T follicular helper cell (primary cell): ENCODE measurements at places on chromosomes 7 and 10.

- DNase-seq = no peak
These were observed 34.8 kb downstream of the TRDMT1 start for GRCh38 chr10:17166699-17167098.

- DNase-seq = no peak
These were observed 2.8 kb downstream of the GPR15LG start for GRCh38 chr10:84176351-84176750.

- no peak for DNase-seq
These were observed 37.7 kb downstream of the INSYN2A start for GRCh38 chr10:127158662-127159061.

- no peak for DNase-seq
These were observed 84.3 kb upstream of the CACNA2D1 start for GRCh38 chr7:82527851-82528250.

DNA sequence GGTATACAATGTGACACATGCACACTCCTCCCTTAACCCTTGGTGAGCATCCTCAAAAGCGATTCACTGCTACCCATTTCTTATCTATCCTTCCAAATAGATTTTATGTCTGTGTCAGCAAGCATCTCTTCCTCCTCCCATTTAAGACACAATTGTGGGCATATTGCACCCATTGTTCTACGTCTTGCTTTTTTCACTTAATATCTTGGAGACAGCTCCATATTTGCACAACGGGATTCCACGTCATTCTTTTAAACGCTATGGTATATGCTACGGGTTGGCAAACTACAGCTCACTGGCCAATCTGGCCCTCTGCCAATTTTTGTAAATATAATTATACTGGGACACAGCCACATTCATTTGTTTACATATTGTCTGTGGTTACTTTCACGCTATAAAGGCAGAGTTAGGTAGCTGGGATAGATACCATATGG is 88.6 kb downstream of the RNF216 start:
- no peak for DNase-seq

GRCh38 chr7:9945131-9945530 is 1028.5 kb upstream of the PHF14 start:
- DNase-seq = no peak

- DNase-seq = no peak
These were observed 1.8 kb downstream of the CCDC186 start for GRCh38 chr10:114172216-114172615.

- DNase-seq = no peak
These were observed 34.0 kb upstream of the CD36 start for GRCh38 chr7:80604436-80604835.

- DNase-seq = no peak
These were observed 3.4 kb upstream of the CEP41 start for GRCh38 chr7:130444234-130444633.

DNA sequence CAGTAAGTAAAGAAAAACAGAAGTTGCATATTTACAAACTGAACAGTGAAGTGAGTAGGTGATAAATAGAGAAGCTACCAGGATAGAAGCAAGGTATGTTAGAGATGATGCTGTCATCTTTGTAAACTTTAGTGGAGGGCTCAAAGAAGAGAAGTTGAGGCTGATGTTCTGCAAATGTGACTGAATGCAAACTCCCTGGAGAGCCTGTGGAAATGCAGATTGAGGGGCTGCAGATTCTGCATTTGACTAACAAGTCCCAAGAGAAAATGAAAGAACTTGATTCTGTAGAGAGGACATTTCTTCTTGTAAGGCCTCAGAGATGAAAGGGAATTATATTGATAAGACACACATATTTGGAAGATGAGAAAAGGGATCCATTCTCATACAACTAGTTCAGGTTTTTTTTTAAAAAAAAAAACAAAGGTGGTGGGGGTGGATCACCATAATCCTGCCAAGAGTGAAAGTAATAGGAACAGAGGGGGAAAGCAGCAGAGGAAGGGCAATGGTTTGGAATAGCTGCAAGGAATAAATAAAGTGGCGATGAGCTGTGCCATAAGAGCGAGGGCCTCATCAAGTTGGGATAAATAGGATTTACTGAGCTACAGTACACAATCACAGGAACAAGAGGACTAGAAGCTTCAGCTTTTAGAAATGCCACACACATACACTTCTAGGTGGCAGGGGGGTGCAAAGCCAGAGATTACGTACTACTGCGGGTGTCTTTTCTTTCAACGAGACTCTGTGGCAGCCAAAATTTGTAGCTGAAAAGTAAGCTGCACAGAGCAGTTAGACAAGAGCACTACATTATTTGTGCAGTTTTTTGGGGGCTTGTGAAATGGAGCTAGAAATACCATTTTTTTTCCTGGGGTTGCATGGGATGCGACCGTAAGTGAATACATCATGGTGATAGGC is 778.5 kb downstream of the NRG3 start:
- DNase-seq = no peak

- no peak for DNase-seq
These were observed 67.6 kb downstream of the DOCK1 start for GRCh38 chr10:126972635-126973414.

DNA sequence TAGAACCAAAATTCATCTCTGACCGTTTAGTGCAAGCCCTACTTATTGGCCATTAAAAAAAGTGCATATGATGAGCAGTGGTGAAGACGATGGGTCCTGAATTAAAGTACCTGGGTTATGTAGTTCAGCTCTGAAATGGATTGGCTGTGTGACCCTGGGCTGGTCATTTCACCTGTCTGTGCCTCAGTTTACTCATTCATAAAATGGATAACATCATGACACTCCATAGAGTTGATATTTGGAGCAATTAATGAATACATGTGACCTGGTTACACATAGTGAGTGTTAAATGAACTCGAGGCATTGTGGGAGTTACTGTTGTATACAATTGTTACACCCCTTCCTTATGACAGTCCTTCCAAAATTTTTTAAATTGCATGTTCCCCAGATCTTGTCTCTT is 9.1 kb downstream of the MAP3K8 start:
- DNase-seq = no peak

GRCh38 chr7:105084581-105084980 is 70.6 kb downstream of the KMT2E start:
- no peak for DNase-seq

- DNase-seq = no peak
These were observed 91.5 kb upstream of the LRRC4 start for GRCh38 chr7:128122576-128123290.

GRCh38 chr7:26865094-26865388 is 651 bp upstream of the SKAP2 start:
- DNase-seq = no peak

GRCh38 chr7:88617185-88617584 is 142.3 kb upstream of the ZNF804B start:
- DNase-seq = no peak

DNA sequence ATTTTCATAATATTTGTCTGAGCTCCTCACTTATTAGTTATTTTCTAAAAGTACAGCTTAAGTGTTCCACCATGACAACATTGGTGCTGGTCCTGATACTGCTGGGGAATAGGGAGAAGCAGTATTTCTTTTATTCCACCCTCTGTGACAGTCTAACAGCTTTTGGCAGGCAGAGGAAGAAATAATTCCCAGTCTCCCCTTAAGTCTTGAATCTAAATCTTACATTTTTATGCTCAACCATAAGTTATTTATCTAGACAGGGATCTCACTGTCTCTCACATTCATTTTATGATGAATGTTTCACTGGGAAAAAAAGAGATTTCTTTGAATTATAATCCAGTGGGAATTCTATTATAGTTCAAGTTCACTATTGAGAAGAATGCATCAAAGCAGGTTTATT is 71.5 kb downstream of the MAGI2 start:
- no peak for DNase-seq

- DNase-seq = no peak
These were observed 15.8 kb downstream of the RPP30 start for GRCh38 chr10:90887555-90887954.

DNA sequence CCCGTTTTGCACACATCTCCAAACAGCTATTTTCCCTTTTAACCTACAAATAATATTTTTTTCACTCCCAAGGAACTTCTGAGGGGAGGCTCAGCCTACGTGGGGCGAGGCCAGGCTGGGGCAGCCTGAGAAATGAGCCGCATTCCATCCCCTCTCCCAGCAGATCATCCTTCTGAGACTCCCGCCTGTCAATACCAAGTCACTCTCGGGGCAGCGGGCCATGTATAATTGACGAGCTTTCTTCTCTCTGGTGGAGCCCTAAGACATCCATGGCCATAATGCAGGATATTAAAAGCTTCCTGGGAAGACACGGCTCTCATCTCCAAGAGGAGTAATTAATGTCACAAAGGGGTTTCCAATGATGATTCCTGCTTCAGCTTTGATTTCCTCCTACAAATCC is 37.8 kb upstream of the CHST15 start:
- DNase-seq = no peak

DNA sequence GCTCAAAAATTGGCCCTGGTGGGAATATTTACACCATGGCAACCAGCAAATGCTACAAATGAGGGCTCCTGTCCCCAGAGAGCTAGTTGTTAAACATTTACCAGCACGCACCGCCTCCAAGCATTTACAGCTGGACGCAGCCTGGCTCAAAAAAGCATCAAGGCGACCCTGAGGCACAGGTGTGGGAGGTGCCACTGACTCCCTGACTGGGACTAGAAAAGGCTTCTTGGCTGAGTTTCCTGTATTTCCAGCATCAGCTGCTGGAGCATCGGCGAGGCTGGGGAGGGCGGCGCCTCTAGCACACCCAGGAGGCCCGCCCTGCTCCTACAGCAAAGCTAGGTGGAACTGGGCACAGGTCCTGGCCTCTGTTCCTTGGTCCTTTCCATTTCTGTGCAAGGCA is 43.5 kb upstream of the ZRANB1 start:
- DNase-seq = no peak

DNA sequence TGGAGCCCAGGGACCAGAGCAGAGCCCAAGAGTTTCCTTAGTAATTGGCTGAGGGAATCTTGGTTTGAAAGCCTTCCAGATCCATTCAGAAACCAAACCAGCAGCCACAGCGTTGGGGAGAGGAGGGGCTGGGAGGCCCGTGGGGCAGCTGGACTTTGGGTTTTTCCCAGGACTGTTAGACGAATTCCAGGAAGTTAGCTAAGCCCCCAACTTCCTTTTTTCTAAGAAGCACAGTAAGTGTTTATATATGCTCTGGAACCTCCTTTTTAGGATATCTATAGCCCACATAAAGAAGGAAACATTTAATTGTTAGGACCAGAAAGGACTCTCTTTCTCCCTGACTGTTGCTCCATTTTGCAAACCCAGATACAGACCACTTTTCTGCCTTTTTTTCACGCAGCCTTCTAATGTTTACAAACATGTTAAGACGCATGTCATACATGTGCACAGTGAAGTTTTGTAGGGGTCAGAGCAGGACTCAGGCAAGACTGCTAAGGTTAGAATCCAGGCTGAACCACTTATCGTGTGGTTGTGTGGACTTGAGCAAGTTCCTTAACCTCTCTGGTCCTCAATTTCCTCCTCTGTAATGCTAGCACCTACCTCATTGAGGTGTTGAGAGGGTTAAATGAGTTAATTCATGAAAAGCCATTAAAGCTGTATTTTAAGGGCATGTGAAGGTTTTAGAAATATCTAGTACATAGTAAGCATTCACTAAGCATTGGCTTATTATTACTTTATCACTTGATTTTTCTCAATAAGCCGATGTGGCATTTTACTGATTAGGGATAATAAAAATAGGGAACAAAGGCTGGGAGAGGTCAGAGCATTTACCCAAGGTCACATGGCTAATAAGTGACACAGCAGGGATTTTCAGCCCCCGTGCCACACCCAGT is 42.4 kb downstream of the TBATA start:
- no peak for DNase-seq

DNA sequence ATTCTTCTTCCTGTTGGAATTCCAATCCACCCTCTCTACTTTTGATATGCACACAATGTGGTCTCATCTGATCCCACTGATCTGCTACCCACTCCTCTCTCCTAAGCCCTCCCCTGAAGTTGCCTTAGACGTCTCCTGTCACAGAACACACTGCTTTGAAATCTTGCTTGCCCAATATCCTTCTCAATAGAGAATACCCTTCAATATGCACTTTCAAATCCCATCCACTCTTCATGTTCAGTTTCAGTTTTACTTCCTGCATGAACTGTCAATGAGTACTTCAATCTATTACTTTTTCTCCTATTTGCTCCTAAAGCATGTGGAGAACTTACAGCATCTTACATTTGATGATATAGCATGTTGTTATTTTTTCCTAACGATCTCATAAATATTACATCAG is 93.5 kb downstream of the UPF2 start:
- DNase-seq = no peak

DNA sequence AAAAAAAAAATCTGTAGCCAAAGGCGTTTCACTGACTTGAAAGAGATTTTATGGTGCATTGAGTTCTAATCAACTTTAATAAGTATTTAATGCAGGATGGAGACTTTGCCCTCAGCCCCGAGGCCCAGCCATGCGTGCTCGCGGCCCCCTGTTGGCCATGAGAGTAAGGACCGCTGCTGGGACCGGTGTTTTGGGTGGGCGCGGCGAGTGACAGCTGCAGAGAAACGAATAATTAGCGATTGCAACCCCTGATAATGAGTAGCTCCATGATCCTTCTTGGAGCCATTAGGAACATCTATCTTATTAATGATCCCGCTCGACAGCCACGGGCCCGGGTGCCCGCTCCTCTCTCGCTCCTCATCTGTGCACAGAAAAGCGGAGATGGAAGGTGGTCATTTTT is 347.4 kb downstream of the RPS24 start:
- DNase-seq = no peak

DNA sequence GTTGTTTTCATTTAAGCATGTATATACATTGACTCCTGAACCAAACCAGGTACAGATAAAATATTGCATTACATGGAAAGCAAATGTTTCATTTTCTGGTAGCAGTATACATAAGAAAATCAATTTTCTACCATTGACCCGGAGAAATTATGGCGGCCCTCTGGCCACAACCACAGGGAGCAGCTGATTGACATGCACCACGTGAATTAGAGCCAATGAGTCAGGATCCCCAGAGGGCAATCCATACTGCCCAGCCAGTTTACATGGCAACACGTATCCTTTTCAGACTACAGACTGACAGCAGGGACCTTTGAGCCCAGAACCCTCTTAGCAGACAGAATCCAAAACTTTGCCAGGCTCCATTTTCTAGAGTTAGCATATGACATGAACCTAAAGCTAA is 272.2 kb upstream of the NEBL start:
- no peak for DNase-seq

DNA sequence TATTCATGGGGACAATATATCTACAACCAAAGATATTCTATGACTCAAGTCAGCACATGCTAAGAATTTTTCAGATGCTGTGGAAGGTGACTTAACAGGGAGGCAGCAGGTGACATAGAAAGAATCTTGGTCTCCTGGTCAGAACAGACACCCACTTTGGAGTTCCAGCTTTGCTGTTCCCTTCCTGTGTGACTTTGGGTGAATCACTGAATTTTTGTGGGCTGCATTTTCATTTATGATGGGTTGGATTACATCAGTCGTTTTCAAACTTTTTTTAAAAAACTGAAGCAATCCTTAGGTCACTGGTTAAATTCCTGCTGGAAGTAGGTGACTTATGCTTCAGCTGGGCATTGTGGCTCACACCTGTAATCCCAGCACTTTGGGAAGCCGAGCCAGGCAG is 24.9 kb downstream of the RGR start:
- no peak for DNase-seq

DNA sequence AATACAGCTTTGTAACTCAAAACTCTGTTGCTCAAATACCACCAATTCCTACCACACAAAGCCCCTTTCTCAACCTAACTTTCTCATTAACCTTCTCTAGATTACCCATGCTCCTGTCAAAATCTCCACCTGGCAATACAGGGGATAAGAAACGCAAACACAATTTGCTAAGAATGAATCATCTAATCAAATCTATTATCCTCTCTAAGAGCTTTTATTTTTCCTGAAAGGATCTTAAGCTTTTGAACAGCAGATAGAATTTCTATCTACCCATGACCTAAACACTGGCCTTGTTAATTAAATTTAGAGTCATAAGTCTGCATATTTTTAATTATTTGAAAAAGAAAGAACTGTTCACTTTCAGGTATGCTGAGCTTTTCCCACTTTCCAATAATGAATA is 98.3 kb downstream of the HBP1 start:
- no peak for DNase-seq
